Spleen (tissue), 13 donors: ENCODE measurements at places on chromosomes 12 and 14.

- DNase-seq, result no peak
These were observed 218.4 kb downstream of the ADAMTS20 start for GRCh38 chr12:43333644-43334043.

DNA sequence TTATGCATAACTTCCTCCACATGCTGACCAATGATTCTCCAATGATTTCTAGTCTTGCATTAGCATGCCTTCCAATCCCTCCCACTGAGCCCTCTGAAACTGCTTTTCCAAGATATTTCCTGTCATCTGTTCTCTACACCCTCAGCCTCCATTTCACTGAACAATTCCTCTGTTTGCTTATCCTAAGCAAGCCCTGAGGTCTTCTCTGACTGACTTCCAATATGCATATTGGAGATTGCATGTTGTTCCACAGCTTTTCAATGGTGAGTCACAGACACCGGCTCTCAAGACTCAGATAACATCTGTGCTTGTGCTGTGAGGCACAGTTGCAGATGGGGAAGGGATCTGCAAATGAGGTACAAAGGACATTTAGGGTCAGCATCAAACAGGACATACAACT, 141.0 kb downstream of the SLC16A7 start:
- DNase-seq, result no peak

DNA sequence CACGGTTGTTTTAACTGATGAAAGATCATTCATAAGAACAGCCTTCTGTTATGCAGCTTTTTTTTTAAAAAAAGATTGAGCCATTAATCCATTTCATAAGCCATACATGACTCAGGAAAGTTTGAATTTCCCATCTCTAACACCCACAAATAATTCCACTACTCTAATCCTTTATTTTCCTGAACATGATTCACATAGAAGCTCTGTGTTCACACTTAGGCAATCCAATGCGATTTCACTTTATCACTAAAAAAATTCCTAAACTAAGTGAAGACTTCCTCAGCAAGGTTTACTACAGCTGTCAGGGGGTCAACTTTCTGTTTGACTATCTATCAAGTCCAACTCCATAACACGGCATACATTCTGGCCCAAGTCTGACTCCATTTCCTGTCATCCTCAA, 25.9 kb downstream of the PKP2 start:
- no peak for DNase-seq

GRCh38 chr14:97021571-97022168, 224.5 kb downstream of the VRK1 start:
- no peak for DNase-seq

GRCh38 chr12:47085815-47086252, 6.1 kb upstream of the AMIGO2 start:
- no peak for DNase-seq

- no peak for DNase-seq
These were observed 99.5 kb downstream of the SLC16A7 start for GRCh38 chr12:59695379-59695778.

DNA sequence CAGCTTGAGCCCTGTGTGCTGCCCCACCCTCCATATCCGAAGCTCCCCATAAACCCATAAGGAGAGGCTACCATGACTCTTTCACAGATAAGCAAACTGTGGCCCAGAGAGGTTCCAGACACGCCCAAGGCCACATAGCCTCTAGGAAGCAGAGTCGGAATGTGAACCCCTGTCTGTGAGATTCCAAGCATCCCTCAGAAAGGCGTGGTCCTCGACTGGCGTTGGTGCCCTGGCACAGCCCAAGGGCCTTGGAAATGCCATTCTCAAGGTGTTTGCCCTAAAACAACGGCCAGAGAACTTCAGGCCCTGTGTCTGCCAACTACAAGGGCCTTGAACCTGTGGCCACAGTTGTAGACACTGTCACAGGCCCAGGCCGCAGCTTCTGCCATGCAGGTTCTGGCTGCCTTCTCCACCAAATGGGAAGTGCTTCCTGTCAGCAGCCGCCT, 8.5 kb upstream of the DIO3 start:
- DNase-seq, result no peak

DNA sequence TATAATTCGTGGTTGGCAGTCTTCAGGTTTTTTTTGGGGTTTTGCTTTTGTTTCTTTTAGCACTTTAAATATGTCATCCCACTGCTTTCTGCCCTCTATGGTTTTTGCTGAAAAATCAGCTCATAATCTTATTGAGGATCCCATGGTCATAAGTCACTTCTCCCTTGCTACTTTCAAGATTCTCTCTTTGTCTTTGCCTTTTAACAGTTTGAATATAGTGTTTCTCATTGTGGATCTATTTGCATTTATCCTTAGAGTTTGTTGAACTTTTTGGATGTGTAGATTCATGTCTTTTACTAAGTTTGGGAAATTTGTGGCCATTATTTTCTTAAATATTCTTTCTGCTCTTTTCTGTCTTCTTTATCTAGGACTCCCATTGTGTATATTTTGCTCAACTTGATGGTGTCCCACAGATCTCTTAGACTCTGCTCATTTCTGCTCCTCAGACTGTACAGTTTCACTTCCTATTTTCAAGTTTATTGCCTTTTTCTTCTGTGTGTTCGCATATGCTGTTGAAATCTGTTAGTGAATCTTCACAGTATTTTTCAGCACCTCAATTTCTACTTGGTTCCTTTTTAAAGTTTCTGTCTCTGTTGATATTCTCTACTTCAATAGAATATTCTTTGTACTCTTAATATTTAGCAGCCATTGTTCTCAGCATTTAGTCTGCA, 70.8 kb downstream of the WNK1 start:
- no peak for DNase-seq

DNA sequence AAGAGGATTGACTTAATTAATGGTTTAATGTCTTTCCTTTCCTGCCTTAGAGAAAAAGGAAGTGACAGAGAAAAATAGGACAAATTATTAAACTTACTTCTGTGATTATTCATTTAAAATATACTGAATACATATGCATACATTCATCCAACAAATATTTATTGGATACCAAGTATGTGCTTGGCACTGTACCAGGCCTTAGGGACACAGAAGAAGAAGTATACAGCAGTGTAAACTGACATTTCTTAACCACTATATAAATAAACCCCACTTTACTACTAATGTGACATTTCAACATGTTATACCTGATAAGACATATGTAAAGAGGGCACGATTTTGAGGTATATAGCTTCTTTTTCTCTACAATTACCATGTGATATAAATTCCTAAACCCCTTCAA, 53.6 kb downstream of the ERO1A start:
- no peak for DNase-seq

DNA sequence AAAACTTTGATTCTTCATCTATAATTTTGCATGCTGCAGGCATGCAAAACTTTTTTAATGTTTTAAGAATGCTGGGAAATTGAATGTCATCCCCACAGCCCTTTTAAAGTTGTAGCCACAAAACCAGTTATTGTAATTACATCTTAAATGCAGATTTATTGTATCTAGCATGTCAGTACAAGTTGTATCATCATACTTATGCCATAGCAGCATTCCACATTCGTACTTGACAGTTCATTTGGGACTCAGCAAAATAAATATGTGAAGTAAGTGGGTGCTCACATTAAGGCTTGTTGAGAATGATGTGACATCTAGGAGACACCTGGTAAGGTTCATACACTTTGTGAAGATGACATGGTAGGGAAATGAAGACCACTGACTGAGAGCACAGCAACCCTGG, 44.0 kb upstream of the GZMB start:
- DNase-seq, result no peak

- DNase-seq, result no peak
These were observed 62.2 kb downstream of the PTPN11 start for GRCh38 chr12:112480931-112481330.

DNA sequence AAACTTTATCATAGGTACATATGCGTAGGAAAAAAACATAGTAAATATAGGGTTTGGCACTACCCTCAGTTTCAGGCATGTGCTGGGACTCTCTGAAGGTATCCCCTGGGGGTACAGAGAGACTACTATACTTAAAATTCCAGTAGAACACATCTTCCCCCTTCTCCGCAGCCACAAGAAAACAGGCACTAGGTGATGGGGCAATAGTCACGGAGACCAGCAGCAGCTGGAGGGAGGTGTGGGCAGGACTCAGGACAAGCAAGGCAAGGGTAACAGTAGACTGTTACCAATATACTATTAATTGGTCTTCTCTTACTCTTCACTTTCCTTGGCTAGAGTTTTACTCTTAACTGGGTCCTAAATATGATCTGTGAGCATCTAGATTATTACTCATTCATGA, 4.6 kb upstream of the PAPOLA start:
- DNase-seq, result no peak

- no peak for DNase-seq
These were observed 19.8 kb upstream of the DHRS7 start for GRCh38 chr14:60184905-60185555.

DNA sequence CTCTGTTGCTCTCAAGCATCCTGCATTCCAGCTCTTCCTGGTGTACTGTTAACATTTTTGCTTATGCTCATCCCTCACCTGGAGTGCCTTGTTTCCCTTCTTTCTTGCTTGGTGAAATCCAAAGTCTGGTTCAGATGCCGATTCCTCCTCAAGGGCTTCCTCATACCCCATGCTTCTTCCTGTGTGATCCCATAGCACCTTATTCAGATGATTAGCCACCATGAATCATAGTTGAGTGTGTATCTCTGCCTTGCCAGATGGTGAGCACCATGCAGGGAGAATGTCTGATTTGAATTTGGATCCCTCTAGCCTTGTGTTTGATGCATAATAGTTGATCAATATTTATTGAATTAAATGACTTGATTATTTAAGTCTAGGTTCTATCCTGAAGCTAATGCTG, 39.4 kb upstream of the ANO4 start:
- DNase-seq, result no peak

DNA sequence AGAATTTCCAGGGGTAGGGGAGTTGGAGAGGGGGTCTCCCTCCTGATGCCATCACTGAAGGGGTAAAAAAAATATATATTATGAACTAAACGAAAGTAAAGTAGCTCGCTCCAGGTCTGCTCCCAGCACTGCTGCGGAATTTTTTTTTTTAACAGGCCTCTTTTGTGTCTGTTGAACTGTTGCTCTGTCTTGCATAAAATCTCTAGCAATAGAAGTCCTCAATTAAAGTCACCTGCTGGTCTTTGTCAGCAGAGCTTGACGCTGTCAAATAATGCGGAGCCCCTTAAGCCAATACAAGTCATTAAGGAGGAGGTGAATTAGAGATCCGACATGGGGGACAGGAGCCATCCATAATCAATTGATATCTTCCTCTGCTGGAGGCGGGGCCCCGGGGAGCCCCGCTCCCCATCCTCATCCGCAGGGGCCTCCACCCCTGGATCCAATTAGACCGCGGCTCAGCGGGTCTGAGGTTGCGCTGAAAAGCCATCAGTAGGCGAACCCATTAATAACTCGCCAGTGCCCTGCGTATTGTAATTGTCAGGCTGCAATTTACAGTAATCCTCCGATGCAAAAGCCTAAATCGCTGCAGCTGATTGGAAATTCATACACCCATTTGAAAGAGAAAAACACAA, 85.6 kb downstream of the DICER1 start:
- no peak for DNase-seq

GRCh38 chr12:95723693-95724384, 66.7 kb downstream of the NTN4 start:
- no peak for DNase-seq

DNA sequence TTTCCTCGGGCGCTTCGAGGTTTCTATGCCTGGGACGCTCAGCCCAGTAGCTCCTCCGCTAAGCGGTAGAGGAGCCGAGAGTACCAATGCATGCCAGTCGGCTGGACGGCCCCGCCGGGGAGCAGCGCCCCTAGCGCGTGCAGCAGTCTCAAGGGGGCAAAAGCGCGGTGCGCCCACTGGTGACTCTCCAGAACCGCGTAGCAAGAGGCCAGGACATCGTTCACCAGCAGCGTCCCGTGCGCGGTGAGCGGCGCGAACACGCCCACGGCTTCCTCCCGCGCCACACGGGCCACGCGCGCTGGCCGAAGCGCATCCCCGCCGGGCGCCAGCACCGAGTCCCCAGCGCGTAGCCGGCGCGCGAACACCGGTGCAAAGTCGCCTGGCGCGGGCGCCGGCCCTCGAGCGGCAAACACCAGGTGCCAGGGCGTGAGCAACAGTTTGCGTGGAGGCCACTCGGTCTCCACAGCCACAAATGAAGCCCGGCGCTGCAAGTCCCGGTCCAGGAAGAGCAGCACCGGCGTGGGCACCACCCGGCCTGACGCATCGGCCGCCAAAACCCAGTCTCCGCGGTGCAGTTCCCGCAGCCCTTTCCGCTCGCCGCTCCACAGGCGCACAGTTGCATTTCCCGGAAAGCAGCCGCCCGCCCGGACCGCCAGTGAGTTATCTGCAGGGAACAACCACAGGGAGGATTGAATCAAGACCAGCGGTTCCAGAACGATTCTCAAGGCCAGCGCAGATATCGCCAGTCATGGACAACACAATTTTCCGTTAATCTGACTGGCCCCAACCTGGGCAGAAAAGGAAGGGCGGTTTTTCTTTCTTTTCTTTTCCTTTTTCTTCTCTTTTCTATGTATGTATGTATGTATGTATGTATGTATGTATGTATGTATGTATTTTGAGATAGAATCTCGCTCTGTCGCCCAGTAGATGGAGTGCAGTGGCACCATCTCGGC, 4.5 kb downstream of the DHH start:
- peak; percentile 87 for DNase-seq

DNA sequence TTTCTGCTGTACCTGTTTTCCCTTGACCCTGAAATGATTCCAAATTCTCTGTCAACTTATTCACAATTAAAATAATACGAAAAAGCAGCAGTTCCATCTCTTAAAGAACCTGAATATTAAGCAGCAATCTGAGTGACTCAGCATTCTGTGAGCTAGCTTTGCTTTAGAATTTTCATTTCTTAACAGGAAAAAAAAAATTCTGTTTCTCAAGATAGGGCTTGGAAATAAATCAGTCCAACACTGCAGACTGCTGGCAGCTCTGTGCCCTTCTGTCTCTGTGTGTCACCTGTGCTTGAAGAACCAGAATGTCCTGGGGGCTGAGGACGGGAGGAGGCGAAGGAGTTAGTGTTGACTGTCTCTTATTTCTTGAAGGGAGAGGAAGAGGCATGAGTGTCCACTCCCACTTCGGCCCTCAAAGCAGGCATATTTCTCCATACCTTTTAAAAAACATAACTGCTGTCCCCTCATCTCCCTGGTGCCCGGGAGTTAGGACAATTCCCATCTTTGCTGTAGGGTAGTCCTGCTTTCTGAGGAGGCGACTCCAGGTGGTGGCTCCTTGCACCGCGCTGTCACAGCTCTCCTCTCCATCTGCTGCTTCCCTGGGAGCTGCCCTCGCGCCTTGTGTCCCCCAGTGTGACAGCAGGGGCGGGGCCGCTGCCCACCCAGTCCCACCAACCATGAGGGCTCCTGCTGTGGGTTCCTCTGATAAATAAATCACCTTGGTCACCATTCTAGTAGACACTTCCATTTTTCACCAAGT, 203.1 kb downstream of the CALM1 start:
- no peak for DNase-seq

DNA sequence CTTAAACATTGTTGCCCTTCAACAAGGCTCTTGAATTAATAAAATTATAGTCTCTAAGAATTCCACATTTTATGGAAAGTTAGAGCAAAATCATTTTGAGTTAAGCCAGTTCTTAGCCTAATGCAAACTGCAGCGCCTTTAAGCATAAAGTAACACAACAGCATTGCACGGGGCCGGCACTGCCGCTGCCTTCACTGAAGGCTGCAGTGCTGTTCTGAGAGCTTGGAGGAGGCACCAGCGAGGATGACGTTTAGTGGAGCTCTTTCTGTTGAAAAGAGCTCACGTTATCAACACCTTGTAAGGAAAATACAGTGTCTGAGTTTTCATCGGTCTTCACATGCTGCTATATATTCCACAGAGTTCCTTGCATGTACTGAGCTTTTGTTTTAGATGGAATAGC, 38.3 kb upstream of the DYNC1H1 start:
- peak; percentile 41 for DNase-seq

GRCh38 chr12:111130336-111130735, 210.0 kb upstream of the MYL2 start:
- DNase-seq, result no peak
